ENCODE measurements at places on chromosomes 5 and 9.

DNA sequence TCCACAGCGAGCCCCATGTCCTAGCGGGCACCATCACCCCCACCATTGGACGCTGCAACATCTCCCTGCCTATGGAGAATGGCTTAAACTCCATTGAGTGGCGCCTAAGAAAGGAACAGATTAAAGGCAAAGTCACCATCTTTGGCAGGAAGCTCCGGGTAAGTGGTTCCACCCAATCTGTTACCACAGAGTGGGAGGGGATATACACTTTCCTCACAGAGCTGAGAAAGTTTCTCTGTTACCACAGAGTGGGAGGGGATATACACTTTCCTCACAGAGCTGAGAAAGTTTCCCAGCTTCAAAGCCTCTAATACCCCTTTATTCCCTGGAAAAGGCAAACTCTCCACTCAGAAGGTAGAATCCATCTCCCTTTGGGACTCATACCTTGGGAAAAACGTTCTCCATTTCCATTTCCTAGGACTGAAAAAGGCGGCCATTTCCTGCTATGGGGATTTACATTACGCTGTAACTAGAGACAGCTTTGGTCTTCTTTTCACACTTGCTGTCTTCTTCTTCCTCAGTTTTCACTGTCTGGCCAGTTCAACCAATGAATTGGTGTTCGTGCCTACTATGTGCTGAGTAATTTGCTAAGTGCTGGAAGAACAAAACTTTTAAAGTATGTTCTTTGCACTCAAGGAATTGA lies 63.4 kb upstream of the WWC1 start:
- DNase-seq: peak; percentile 49

- no peak for DNase-seq
Measured at GRCh38 chr9:33880211-33881089, 63.5 kb downstream of the UBE2R2 start.

DNA sequence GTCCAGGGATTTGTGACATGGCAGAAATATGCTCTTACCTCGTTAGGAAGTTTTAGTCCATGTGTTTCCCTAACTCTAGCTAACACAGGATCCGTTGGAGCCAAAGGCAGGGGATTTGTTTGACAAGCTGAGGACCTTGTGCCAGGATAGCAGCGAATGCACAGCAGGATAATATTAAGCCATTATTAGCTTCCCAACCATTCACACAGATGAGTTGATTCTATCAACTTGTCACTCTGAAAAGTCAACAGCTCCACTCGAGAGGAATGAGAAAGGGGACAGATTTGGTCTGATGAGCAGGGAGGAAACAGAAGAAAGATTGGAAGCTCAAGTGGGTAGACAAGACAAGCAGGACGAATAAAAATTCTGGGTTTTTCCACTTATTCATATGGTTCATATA lies 106.2 kb downstream of the FSTL4 start:
- DNase-seq: no peak

- peak; percentile 23 for DNase-seq
Measured at GRCh38 chr9:124017929-124018729, 6.6 kb downstream of the LHX2 start.

DNA sequence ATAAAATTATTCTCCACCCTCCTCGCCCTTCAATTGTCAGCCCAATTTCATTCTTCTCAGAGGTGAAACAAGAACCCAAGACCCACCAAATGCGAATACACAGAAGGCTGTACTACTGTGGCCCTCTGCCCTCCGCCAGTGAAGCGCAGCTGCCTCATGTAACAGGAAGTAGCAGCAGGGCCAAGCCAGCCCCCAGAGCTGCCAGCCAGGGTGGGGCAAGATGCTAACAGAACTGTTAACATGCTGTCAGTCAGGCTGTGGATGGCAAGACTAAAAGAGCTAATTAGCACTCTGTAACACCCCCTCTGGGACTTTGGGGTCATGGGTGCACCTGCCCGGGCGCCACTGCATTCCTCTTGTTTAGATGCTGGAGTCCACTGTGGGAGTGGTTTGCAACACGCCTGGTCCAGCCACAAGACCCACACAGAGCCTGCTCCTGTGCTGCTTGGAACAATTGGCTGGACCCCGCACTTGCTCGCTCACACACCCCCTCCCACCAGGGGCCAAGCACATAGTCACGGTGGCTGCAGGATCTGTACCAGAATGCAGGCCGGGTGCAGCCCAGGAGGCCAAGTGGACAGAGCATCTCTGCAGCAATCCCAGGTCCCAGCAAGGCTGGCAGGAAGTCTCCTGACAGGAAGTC lies 14.5 kb upstream of the HEXB start:
- no peak for DNase-seq

- no peak for DNase-seq
Measured at GRCh38 chr5:170782438-170782837, 1.1 kb upstream of the GABRP start.

DNA sequence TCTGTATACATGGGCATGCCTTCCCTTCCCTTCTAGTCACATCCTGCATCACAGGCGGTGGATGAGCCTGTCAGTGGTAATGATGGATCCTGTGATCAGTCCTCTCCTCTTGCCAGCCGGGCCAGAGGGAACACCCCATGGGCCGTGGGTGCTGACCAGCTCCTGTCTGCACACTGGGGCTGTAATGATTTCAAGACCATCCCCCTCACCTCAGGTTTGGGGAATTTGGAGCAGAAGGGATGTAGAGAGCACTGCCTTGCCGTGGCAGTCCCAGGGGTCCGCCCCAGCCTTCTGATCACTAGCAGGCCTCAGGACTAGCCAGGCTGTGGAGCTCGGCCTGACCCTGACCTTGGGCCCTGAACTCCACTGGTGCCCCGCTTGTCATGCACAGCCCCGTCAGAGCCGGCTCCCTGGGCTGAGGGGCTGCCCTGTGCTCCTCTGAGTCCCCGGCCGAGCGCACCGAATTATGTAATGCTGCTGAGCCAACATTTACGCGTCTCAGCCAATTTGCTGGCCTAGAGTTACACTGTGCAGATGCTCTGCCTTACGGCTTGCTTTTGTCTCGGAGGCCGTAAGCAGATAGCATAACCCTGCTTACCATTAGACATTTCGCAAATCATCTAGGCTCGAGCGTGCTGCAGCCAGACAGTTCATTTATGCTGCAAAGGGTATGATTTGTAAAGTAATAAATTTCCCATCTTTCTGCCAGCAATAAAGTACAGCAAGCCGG lies 155.3 kb downstream of the MACROH2A1 start:
- no peak for DNase-seq

- no peak for DNase-seq
Measured at GRCh38 chr9:93567271-93567959, 9.0 kb upstream of the PHF2 start.

DNA sequence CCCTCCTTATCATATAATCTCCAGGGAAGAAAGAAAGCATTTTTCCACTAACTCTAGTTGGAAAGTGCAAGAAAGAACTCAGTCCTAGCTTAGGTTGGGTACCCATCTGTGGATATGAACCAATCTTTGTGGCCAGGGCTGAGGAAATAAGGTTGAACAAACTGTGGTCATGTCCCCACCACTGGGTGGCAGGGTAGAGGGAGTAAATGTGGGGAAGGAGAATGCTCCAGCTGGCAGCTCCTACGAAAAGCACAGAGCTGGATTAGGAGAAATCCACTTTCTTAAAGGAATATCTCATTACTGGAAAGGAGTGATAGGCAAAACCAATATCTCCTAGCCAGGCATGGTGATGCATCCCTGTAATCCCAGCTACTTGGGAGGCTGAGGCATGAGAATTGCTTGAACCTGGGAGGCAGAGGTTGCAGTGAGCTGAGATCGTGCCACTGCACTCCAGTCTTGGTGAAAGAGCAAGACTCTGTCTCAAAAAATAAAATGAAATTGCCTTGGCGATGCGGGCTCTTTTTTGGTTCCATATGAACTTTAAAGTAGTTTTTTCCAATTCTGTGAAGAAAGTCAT lies 175.1 kb downstream of the CCDC192 start:
- peak; percentile 19 for DNase-seq

GRCh38 chr9:127815512-127816361 lies 13.1 kb downstream of the FPGS start:
- DNase-seq: no peak

GRCh38 chr9:120388003-120388855 lies 191.7 kb downstream of the CDK5RAP2 start:
- DNase-seq: no peak

DNA sequence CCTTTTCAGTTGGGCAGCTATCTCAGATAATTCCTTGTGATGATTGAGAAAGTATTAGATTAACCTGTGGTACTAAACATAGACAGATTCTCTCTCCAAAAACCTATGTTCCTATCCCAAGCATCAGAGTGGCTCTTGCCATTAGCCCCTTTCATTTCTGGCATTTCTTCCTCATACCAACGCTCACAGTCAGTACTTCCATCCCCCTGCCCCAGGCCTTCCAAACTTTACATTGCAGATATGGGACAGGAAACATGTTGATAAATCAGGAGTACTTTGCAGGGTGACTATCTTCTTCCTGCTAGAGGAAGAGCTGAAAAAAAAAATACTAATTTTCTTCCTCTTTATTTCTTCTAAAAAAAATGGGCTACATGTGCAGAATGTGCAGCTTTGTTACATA lies 442.6 kb upstream of the RGMB start:
- DNase-seq: no peak

- no peak for DNase-seq
Measured at GRCh38 chr9:89668866-89669246, 64.0 kb downstream of the GADD45G start.

DNA sequence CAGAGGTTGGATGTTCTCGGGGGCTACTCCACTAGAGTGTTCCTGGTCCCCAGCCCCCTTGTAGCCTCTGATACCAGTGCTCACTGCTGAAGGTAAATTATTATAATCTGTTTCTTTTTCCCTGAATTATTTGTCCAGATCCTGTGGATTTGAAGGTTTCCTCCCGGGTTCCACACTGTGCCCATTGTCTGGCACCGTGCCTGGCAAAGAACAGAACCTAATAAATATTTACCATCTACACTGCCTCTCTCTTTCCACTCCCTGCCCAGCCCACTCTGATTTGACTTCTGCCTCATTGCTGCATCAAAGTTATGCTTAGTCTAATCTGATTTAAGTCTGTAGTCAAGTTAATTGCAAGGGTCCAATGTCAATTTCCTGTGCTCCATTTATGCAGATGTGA lies 322.9 kb downstream of the NTRK2 start:
- no peak for DNase-seq

DNA sequence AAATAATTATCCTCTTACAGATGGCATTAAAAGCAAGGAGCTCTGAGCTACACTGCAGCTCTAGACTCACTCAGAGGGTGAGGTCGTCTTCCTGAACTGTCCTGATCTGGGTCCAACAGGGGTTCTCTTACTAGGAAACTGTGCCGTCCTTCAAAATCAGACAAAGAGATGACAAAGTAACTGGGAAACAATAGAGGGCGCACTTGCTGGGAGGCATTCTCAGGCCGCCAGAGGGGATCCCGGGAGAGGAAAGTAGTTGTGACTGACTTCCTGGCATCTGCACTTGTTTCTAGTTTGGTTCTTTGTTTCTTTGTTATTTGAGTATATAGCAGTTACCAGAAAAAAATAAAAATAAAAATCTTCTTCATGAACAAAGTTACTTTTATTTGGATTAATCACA lies 142.9 kb upstream of the MSX2 start:
- DNase-seq: no peak

GRCh38 chr5:14153932-14154731 lies 11.0 kb downstream of the TRIO start:
- DNase-seq: no peak
